NCI-H1105 treated with DMSO at 0.1 percent for 48 hours (cell line): ENCODE measurements at places on chromosomes 11 and 22.

DNA sequence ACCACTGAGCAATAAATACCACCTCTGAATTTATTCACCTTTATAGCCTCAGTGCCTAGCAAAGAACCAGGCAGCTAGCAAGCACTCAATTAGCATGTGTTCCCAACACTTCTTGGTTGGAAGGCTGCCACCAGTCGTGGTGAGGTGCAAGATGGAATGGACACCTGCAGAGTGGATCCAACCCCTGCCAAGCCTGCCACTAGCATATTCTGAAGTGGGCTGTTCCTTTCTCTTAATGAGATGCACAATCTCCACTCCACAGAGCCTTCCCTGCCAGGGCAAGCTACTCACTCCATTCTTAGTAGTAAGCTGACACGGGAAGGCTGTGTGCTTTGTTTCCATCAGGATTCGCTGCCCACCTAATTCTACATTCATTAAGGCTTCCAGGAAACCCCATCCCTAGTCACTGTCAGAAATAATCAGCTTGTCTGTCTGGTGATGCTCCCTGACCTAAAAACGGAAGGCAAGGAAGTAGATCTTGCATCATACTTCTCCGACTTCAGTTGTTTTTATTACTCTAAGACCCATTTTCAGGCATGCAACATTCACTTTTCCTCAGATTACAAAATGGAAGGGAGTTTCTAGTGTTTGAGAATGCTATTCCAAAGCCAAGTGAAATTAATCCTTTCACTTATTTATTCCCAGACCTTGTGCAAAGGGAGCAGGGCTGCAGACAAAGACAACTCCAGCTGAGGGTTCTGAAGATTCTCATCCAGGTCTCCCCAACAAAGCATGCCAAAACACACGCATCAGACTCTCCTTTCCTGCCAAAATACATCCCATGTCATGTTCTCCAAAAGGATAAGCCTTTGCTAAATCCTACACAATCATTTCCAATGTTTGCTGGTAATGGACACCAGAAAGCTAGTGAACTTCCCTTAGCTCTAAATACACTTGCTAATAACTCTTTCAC lies 128.0 kb downstream of the TENM4 start:
- peak; percentile 97 for DNase-seq

- no peak for DNase-seq
These were observed 4.4 kb downstream of the A4GALT start for GRCh38 chr22:42716221-42716620.

DNA sequence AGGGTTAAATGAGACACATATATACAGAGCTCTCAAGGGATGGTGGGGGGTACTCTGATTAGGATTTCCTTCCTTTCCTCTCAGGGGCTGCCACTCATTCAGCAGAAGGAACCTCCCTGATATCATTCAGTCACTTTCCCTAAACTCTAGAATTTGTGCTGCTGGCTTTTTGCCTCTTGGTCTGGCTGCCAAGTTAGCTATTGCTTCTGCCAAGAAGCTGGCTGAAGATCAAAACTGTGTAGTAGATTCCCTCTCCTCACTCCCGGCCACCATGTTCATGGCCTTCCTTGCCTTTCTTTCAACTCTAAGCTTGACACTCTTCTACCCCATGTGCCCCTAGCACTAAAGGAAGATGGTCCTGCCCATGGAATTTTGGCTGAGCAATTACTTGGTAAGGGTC lies 18.7 kb downstream of the SLC6A5 start:
- DNase-seq = no peak

DNA sequence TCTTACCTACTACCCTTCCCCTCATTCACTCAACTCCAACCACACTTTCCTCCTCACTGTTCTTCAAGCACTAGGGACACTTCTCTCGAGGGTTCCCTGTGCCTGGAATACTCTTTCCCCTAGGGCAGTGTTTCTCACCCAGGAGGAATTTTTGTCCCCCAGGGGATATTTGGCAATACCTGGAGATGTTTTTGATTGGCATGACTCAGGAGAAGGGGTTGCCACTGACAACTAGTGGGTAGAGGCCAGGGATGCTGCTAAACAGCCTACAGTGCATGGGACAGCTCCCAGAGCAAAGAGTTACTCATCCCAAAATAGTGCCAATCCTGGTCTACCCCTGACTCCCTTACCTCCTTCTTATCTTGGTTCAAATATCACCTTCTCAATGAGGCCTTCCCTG lies 40.0 kb downstream of the BTG4 start:
- DNase-seq = no peak

- no peak for DNase-seq
These were observed 50.3 kb downstream of the GRAMD1B start for GRCh38 chr11:123480290-123480815.

DNA sequence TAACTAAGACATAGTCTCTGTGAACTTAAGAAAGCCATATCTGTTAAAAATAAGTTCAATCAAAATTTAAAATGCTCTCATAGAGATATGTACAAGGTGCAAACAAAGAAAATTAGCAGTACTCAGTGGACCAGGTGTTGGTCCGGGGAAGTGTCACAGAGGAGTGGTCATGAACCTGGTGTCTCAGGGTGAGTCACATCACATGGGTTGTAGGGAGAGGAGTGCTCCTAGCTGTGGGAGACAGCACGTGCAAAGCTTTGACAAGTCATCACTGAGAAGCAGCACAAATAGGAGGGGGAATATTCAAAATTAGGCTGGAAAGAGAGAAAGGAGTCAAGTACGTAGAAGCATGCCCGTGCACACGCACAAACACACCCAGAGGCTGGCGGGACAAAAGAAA lies 438.1 kb downstream of the NTM start:
- no peak for DNase-seq

- no peak for DNase-seq
These were observed 48.6 kb downstream of the SYT9 start for GRCh38 chr11:7300281-7300680.

DNA sequence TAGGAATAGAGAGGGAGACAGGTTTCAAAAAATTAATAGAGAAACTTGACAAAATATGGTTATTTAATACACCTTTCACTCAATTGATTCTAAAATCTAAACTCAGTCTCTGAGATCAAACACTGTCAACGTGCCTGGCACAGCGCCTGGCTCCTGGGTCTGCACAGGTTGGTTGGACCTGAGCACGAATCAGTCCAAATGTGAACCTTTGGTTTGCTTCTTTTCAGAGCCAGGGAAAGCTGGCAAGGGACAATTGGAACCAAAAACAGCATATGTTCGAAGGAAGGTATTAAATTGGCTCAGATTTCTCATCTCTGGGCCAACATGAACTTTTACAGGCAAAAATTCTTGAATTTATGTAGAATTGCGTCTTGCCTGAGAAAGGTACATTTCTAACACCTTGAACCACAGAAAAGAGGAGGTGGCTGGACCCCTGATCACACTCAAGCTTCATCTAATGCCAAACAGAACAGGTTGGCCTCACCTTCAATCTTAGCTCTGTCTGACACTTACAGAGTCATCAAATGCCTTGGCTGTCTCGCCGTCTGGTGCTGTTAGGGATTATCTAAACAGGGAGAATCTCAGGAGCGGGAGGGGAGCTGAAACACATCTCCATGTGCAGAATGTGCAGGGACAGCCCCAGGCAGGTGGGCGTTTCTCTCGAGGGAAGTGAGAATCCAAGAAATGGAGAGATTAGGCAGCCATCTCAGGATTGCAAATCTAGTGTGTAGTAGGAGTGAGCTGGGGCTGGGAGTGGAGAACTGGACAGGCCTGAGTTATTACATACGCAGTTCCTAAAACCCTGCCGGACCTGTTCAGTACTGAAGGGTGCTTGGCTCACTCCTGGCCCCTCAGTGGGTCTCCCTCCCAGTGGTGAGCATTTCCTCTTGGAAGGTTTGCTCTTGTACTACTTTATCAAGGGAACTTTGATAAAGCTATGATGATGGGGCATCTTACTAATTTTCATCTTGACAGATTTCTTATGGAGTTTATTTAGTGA lies 442.2 kb upstream of the B3GAT1 start:
- DNase-seq = no peak

- no peak for DNase-seq
These were observed 49.5 kb downstream of the ABTB2 start for GRCh38 chr11:34308049-34308912.

DNA sequence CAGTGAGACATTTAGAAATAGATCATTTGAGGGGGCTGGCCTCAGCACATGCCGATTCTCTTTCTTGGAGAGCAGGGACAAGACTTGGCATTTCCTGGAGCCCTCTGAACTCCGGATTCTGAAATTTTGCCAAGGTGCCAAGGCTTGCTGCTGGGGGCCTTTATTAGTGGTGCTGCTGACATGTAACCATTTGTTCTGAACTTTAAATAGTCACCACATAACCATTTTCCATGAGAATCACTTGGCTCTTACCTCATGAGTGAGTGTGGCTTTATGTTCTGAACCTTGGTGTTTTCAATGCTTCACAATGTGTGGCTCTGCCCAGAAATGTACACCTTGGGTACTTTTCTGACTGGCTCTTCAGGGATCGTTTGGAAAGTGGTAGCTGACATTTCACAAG lies 33.3 kb downstream of the SYT13 start:
- no peak for DNase-seq

GRCh38 chr11:92416971-92417725 lies 192.5 kb downstream of the FAT3 start:
- no peak for DNase-seq

DNA sequence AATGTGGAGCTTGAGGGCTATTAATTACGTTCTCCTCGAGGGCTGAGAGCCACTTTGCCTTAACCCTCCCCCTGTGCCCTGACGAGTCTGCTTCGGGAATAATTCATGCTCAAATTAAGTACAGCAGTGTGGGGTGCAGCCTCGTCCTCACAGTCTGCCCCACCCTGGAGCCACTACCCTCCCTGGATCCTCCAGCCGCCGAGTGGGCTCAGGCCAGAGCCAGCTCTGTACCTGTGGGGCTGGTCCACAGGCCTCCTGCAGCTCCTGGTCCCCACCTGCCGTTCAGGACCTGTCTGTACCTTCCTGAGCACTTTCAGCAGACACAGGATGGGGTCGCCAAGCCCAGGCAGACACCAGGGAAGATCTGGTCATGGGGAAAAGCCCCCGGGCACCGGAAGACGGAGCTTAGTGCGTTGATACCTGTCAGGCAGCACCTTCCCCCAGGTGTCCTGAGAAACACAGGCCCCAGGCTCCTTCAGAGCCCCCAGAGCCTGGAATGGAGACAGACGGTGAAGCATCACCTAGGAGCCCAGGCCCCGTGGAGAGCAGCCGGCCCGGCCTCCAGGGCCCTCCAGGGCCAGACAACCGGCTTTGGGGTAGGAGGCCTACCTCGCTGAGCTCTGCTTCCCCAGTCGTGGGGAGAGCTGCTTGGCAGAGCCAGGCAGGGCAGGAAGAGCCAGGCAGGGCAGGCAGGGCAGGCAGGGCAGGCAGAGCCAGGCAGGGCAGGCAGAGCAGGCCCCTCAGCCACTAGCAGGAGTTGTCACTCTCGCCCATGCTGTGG lies 9.7 kb downstream of the TSPAN32 start:
- DNase-seq = no peak

- DNase-seq = no peak
These were observed 115.5 kb downstream of the UVRAG start for GRCh38 chr11:75930534-75930933.

- peak; percentile 47 for DNase-seq
These were observed at the start of gene ATF4 for GRCh38 chr22:39520226-39521105. TSS of gene ATF4 (plus strand) at chr22:39520562. CDS start at chr22:39521446, 884 bp downstream.

DNA sequence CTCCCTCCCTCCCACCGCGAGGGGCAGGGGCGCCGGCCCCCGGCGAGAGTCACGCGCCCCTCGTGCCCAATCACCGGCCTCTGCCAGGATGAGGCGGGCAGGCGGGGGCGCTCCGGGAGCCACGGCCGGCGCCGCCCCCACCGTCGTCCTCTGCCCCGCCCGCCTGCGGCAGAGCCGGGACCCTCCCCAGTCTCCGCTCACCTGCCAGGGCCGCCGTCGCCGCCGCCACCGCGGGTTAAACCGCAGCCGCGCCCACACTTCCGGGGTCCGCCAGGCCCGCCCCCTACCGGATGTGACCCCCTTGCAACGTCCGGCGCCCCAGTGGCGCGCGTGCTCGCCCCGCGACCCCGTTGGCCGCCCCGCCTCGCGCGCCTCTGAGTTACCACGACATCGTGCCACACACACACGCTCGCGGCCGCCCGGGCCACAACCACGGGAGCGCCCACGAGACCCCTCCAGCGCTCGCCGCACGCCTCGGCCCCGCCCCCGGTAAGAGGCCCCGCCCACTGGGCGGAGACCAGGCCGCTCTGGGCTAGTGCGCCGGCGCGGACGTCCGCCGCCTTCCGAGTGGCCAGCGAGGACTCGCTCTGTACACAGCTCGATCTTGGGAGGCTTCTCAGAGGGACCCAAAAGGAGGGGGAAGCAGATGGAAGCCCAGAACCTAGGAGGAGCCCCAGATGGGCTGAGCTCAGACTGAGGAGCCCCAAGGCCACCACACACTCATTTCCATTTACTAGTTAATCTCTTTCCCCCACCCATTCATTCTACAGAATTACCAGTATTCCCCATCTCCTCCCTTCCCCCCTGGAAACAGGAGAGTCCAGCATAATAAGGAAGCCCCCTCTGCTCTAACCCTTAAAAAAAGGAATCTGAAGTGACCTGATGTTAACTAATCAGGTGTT lies at the start of gene VPS37C:
VPS37C (minus strand) TSS at position 237 of the 902 bp plus-strand sequence. CDS start 22,597 bp downstream, outside the sequence.
- peak; percentile 88 for DNase-seq

DNA sequence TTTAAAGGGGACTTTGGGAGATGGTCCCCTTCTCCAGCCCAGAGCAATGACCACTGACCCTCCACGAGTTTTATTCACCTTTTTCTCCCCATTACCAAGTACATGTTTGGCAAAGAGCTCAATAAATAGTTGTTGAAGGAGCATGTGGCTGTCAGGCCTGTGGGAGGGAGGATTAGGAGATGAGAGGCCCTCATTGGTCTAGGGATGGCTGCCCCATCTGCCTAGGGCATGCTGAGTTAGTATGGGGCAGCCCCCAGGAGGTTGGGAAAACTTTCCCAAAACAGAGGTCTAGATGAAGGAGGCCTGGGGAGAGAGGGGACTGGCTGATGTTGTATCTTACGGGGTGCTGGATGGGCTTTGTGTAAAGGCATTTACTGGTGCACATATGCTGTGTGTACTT lies 10.6 kb downstream of the MAFF start:
- DNase-seq = no peak

DNA sequence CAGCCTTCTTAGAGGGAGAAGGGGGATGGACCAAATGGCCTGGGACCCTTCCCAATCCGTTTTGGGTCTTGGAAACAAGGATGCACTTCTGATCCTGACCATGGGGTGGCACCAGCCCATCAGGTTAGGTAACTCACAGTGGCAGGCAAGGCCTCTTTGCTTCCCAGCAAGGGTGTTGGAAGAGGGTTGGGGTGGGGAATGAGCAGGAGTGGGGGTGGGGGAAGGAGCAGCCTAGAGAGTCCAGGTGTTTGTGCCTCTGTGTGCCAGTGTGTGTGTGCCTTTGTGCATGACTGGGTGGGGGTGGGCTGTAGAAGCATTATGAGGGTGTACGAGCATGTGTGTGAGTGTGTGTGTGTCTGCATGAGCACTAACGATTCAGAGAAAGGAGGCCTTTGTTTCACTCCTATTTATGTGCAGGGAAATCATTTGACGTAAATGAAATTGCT lies 213.1 kb downstream of the INSC start:
- peak; percentile 67 for DNase-seq

- DNase-seq = no peak
These were observed 576.5 kb upstream of the CCDC90B start for GRCh38 chr11:83862691-83863090.

- no peak for DNase-seq
These were observed 1191.9 kb upstream of the TENM4 start for GRCh38 chr11:80632691-80633090.

- no peak for DNase-seq
These were observed 7.3 kb upstream of the FXYD2 start for GRCh38 chr11:117831661-117832415.
